SHP77 treated with DMSO at 0.1 percent for 48 hours (cell line): ENCODE measurements at places on chromosomes 3 and 15.

DNA sequence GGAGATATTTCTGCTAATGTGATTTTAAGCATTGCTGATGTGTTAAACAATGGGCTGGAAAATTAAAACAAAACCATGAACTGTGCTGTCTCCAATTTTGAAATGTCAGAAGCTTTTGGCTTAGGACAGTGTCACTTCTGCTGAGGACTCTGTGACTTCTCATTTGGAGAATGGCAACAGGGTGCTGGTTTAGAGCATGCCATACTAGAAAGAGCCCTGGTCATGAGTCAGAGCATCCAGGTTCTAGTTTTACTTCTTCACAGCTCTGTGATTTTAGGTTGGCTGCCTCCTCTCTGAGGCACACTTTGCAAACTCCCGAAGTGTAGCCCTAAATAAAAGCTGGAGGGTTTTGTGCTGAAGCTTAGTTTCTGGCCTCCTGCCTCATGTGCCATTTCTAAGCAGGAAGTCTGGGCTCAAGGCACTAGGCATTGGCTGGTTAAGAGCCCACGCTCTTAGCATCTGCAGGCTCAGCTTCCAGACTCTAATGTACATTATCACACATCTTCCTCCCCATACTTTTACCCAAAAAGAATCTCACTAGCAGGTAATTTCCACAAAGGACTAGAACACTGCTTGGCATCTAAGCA, 193.8 kb downstream of the CNTN3 start:
- DNase-seq: no peak

GRCh38 chr15:33639456-33639855, 328.7 kb downstream of the RYR3 start:
- no peak for DNase-seq

GRCh38 chr15:76060118-76060989, 569 bp downstream of the TMEM266 start:
- no peak for DNase-seq

DNA sequence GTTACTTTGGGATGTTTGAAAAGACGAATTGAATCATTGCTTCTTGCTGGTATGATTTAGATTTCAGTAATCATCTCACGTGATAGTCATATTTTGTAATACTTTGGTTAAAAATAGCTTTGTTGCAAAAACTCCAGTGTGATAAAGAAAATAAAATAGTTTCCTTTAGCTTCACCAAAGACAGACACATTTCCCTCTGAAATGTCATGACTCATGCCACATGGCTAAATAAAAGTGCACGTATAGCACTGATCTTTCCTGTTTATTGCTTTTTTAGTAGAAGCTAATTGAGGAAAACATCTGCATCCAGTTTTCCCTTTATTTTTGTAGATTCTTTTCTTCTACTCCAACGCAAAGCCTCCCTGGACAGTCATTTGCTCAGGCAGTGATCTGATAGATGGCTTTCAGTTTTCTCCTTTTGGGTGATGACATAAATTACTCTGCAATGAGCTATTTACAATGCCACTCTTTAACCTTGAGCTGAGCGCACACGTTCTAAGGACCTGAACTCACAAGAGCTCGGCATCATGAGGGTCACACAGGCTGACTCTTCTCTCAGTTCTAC, 84.9 kb downstream of the ARNT2 start:
- no peak for DNase-seq

- DNase-seq: no peak
Observed at GRCh38 chr3:94794563-94794962, 731.7 kb downstream of the NSUN3 start.

DNA sequence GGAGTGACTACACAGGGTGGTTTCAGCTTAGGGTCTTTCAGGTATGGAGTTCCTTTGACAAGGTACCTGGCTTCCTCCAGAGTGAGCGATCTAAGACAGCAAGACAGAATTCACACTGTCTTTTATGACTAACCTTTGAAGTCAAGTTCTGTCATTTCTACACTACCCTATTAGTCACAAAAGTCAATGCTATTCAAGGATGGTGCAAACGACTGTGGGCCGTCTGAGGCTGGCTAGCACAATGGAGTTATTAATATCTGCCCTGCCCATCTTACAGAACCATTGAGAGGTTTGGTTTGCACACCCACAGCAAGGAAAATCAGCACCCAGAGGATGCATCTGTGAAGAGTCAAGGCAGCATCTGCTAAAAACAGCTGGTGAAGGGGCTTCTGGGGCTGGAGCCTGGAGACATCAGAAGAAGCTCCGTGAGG, 62.9 kb upstream of the XCR1 start:
- no peak for DNase-seq

- DNase-seq: no peak
Observed at GRCh38 chr15:42050484-42051255, 29.8 kb upstream of the PLA2G4E start.

- no peak for DNase-seq
Observed at GRCh38 chr3:42569593-42570142, 12.1 kb downstream of the SEC22C start.

DNA sequence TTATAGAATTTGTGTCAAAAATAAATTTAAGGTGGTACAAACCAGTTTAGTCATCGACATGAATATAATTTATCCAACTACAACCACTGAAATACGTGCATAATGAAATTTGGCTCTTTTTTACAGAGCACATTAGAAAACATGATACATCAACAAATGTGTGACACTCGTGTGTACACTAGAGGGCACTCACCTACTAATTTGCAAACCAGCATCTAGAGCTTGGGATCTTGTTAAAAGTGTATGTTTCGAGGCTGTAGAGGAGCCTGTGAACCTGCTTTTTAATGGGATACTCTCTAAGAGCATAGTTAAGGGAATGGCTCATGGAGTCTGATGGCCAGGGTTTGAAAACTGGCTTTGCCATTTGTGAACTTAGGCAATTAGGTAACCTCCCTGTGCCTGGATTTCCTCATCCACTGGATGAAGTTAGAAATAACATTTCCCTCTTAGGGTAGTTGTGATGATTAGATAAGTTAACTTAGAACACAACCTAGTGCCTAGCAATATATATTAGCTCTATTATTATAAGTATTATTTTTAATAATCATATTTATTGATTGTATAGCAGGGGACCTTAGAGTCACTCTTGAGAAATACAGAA, 8.8 kb upstream of the CPOX start:
- DNase-seq: peak; percentile 40

DNA sequence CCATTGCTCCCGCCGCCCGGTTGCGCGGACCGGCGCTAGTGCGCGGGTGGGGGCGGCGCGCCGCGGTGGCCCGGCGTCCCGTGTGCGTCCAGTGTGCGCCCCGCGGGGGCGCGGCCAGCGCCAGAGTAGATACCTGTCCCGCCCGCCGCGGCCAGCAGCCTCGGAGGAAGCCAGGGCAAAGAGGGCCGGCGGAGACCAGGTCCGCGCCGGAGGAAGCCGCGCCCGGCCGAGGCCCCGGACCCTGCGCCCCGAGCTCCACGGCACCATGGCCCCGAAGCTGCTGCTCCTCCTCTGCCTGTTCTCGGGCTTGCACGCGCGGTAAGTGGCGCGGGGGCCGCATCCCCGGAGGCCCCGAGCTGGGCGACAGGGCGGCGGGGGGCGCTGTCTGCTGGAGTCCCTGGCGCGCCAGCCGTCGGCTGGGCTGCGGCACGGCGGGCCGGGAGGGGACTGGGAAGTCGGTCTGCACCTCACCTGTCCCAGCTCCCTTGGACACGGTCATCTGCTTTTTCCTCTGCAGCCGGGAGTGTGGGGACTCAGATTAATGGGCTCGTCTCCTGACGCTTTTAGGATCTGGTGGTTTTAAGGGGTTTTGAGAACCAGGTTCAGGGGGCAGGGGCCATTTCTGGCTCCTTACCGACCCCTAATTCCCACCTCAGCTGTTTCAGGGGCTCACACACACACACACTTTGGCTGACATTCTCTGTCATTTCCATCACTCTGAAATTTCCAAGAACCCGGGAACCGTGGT, 464 bp downstream of the GABRG3 start:
- no peak for DNase-seq

DNA sequence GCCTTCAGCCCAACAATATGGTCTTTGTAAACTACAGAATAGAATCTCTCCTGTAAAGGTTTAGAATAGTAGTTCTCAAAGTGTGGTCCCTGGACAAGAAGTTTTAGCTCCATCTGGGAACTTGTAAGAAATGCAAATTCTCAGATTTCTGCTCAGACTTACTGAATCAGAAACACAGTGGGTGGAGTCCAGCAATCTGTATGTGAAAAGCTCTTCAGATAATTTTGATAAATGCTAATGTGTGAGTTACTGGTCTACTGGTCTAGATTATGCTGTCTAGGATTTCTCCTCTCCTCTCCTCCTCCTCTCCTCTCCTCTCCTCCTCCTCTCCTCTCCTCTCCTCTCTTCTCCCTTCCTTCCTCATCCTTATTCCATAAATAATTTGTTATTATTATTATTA, 57.5 kb downstream of the RBMS3 start:
- no peak for DNase-seq

GRCh38 chr3:108661699-108662098, 72.2 kb downstream of the DZIP3 start:
- no peak for DNase-seq

- no peak for DNase-seq
Observed at GRCh38 chr3:161957467-161957866, 460.9 kb downstream of the OTOL1 start.

GRCh38 chr3:107716734-107717133, 194.0 kb downstream of the BBX start:
- DNase-seq: no peak

DNA sequence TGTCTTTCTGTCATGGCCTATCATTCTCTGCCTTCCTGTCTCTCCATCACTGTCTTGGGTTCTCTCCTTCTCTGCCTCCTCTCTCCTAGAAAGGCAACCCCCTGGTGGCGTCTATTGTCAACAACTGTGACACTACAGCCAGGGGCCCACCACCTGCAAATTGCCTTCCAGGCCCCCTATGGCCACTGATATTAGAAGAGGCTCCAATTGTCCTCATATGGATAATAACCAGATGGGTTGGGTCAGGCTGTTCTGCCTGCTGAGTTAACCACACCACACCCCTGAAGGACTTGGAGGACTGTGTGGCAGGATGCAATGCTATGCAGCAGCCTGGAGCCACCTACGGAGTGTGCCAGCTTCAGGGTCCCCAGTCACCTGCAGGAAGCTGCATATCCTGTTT, 665.0 kb downstream of the NTRK3 start:
- no peak for DNase-seq

- no peak for DNase-seq
Observed at GRCh38 chr3:115499666-115500065, 123.6 kb upstream of the GAP43 start.

GRCh38 chr15:78392430-78392829, 45.6 kb upstream of the IREB2 start:
- DNase-seq: peak; percentile 79

DNA sequence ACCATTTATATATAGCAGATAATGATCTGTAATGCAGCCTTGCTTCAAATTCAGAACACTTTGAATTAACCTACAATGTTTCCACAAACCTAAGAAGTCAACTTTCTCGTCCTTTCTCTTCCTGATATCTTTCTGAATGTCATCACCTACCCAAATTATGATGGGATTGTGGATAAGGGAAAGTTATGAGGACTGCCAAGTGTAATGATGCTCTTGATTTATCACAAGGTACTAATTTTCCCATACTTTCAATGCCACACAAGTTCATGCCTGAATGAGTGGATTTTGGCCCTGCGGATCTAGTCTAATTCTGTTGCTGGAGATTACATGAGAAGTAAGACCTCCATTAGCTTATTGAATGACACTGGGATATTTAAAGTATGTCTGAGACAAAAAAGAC, 82.6 kb upstream of the NANOGP8 start:
- DNase-seq: no peak

DNA sequence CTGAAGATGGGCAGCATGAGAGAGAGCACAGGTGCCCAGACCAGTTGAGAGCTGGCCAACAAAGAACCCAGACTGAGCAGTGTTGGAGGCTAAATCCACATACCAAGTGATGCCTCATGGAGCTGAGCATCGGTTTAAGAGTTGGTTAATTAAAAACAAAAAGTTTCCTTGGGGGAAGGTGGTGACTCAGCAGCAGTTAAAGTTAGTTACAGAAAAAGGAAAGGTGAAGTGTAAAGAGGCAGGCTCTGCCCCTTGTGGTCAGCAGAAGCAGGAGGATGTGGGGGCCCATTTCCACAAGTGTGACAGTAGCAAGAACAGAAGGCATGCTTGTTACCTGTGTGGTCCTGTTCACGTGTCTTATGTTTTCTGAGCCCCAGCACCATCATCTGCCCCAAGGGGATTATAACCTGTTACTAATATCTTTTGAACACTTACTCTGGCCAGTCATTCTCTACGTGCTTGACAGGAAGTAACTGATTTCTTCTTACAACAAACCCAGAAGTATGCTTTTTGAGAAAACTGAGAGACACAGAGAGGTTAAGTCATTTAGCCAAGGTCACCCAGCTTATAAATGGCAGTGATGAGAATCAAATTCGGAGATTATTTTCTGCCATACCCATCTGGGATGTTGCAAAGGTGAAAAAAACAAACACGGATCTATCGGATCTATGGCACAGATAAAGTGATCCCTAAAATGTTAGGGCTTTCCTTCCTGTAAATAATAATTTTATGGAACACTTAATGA, 91.0 kb downstream of the EPHB1 start:
- no peak for DNase-seq

DNA sequence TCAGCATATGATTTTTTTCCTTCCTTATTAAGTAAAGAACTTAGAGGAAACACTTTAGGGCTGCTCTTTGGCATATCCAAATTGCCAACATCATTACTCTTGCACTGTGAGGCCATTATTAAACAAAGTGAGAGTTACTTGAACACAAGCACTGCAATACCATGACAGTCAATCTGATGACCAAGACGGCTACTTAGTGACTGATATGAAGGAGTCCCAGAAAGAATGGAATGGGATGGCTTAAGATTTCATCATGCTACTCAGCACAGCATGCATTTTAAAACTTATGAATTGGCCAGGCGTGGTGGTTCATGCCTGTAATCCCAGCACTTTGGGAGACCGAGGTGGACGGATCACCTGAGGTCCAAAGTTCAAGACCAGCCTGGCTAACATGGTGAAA, 55.2 kb downstream of the FAM98B start:
- DNase-seq: no peak

DNA sequence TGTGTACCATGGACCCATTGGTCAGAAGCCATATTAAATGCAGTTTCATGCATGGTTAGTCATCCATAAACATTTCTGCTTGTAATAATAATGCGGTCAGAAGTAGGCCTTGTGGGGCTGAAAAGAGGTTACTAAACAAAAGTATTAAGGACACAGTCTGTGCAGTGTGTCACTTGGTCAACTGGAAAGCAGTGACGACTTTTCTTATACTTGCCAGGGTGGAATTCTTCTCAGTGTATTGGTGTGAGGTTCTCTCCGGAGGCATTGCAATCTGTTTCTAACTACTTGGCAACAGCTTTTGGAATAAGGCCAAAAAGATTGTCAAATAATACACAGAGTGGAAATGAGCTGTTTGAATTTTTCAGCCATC, 46.8 kb downstream of the CHL1 start:
- DNase-seq: no peak

- DNase-seq: no peak
Observed at GRCh38 chr3:49674497-49674983, 389 bp downstream of the APEH start.

GRCh38 chr15:70042553-70043214, 55.0 kb downstream of the TLE3 start:
- no peak for DNase-seq

- DNase-seq: no peak
Observed at GRCh38 chr3:28247286-28247685, 5.9 kb downstream of the CMC1 start.

GRCh38 chr15:49306551-49306950, 116.5 kb upstream of the FGF7 start:
- no peak for DNase-seq
